ENCODE measurements at places on chromosomes 5 and 9. TPM values are rescaled to one million over a fixed set of nuclear protein-coding genes. Genes with fewer than 3 reads are reported as not detected.

DNA sequence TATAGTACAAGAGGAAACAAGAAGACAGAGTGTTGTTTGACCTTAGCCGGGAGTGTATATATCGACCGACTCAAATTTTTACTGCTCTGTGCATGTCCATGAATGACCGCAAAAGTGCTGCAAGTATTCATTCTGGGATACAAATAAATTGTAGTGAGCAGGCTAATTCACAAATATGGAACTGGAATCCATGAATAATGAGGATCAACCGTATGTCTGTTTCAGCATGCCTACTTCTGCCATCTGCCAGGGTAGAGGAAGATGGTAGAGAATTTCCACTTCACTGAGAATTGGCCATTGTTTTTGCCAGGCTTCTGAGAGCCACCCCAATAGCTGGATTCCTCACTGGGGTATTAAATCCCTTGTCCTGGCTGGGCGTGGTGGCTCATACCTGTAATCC lies 8.5 kb upstream of the RALGPS1 start:
- H3K36me3 ChIP-seq: peaks cover 2% of the 10 kb centered on the region
- no peak overlapping the region for H3K4me3 ChIP-seq
- H3K27ac ChIP-seq: no peak overlapping the region
- H3K27me3 ChIP-seq: peaks cover 36% of the 10 kb centered on the region

DNA sequence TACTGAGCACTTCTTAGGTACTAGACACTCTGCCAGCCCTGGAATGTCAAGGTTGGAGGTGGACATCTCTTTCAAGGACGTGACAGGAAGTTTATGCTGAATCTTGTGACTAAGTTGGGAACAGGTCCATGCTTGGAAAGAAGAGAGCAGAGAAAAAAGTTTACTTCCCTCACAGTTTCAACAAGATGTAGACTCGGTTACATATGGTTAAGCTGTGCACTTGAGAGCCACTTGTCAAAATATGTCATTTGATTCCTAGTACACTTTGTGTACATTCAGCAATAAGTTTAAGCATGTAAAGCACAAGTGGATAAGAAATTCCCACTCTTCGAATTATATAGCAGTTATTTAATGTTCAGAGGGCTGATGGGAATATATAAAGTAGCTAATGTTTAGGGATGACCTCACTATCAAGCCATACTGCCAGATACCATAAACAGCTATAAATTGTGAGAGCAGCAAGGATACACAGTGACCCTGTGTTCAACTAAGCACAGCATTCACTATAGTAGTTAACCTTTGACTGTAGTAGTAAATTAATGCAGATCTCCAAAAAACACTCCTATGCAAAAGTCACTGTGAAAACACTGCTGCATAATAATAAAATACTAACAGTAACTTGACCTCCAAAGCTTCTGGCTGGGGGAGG lies 1944.6 kb upstream of the WWC1 start:
- DNase-seq: no peak
- no peak overlapping the region for H3K27ac ChIP-seq
- no peaks in the 10 kb centered on the region for H3K36me3 ChIP-seq
- H3K27me3 ChIP-seq: no peaks in the 10 kb centered on the region

GRCh38 chr9:78671785-78672184 lies 374.9 kb downstream of the PSAT1 start:
- no peak overlapping the region for H3K4me3 ChIP-seq
- no peaks in the 10 kb centered on the region for H3K36me3 ChIP-seq
- H3K27me3 ChIP-seq: peaks cover 16% of the 10 kb centered on the region
- H3K27ac ChIP-seq: no peak overlapping the region
- DNase-seq: no peak

- no peak for DNase-seq
- H3K4me1 ChIP-seq: no peaks in the 10 kb centered on the region
- H3K4me3 ChIP-seq: no peak overlapping the region
- H3K27ac ChIP-seq: no peak overlapping the region
- H3K27me3 ChIP-seq: peaks cover 24% of the 10 kb centered on the region
- H3K36me3 ChIP-seq: no peaks in the 10 kb centered on the region
These were observed 38.6 kb upstream of the KCNMB1 start for GRCh38 chr5:170427672-170428236.

DNA sequence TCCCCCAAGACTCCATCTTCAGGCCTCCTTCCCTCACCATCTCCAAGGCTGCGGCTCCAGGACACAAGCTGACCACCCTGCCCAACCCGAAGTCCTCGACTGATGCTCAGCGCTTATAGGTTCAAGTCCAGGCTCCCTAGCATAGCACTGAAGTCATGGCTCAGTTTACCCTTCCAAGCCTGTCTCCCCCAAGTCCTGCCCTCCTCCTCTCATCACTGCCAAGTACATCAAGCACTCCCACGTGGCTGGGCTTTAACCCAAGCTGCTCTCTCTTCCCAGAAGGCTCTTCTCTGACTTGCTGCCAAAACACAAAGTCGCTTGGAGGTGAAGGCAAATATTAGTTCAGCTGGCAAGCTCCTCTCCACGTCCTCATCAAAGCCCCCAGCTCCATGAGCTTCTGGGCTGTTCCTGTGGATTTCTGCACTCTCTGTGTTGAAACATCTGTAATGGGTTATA lies 22.1 kb upstream of the MARCHF6 start:
- peak overlapping the region; percentile 75 for H3K27ac ChIP-seq
- peaks cover 54% of the 10 kb centered on the region for H3K27me3 ChIP-seq
- H3K4me3 ChIP-seq: no peak overlapping the region
- no peak for DNase-seq
- H3K36me3 ChIP-seq: no peaks in the 10 kb centered on the region

- no peak overlapping the region for H3K27ac ChIP-seq
- H3K4me3 ChIP-seq: no peak overlapping the region
- DNase-seq: no peak
- no peaks in the 10 kb centered on the region for H3K36me3 ChIP-seq
- H3K27me3 ChIP-seq: peaks cover 22% of the 10 kb centered on the region
These were observed 17.4 kb upstream of the HMGCR start for GRCh38 chr5:75319638-75320037.

GRCh38 chr9:20832775-20833174 lies 148.7 kb downstream of the FOCAD start:
- no peaks in the 10 kb centered on the region for H3K27me3 ChIP-seq
- H3K36me3 ChIP-seq: peaks cover 2% of the 10 kb centered on the region
- no peak overlapping the region for H3K27ac ChIP-seq
- no peak for DNase-seq
- H3K4me1 ChIP-seq: no peaks in the 10 kb centered on the region
- no peak overlapping the region for H3K4me3 ChIP-seq

DNA sequence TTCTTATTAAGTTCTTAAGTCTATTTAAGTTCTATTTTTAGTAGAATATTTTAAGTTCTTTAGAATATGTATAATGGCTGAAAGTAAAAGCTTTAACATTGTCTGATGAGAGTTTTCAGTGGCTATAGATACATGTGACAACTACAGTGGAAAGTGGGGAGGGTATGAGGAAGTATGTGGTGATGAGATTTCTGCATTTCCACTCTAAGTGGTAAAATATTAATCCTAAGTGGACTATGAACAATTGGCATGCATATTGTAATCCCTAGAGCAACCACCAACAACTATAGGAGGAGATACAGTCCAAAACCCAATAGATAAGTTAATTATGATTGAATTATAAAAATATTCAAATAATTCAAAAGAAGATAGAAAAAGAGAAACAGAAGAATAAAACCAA lies 183.6 kb downstream of the GADD45G start:
- H3K4me1 ChIP-seq: no peaks in the 10 kb centered on the region
- H3K27ac ChIP-seq: no peak overlapping the region
- H3K36me3 ChIP-seq: no peaks in the 10 kb centered on the region

DNA sequence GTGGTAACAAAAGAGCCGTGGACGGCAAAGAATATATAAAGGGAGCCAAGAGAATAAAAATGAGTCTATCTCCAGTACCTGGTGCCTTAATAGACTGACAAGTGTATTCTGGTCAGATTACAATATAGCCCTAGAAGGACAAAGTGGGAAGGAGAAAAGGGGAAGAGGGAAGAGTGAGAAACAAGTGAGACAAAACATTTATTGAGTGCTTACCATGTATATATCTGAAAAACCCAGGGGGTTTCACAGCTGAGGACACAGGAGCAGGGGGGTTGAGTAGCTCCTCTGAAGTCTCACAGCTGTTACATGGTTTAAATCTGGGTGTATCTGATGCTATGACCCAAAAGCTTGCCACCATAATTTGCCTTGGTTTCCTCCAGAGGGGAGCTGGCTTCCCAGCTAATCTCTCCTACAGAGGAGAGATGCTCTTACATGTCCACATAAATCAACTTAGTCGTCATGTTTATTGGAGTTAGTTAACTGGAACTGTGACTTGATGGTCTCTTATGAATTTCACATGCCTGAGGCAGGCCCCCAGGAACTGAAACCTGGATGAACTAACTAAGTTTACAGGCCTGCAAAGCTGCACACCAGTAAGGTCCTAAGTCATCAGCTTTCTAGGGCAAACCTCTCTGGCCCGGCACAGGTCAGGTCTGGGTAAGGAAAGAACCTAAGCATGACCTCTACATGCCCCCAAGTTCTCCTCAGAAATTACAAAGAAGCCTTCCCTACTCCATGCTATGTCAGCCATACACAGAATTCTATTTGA lies 15.5 kb downstream of the SIL1 start:
- no peak overlapping the region for H3K4me3 ChIP-seq
- no peak for DNase-seq
- H3K4me1 ChIP-seq: peaks cover 49% of the 10 kb centered on the region
- no peaks in the 10 kb centered on the region for H3K27me3 ChIP-seq
- peak overlapping the region; percentile 1 for H3K27ac ChIP-seq
- H3K36me3 ChIP-seq: no peaks in the 10 kb centered on the region

- H3K27me3 ChIP-seq: peaks cover 82% of the 10 kb centered on the region
- H3K4me3 ChIP-seq: peak overlapping the region; percentile 66
- H3K36me3 ChIP-seq: no peaks in the 10 kb centered on the region
- H3K4me1 ChIP-seq: peaks cover 41% of the 10 kb centered on the region
- H3K27ac ChIP-seq: no peak overlapping the region
These were observed 32.1 kb downstream of the FAM163B start for GRCh38 chr9:133576875-133577736.

DNA sequence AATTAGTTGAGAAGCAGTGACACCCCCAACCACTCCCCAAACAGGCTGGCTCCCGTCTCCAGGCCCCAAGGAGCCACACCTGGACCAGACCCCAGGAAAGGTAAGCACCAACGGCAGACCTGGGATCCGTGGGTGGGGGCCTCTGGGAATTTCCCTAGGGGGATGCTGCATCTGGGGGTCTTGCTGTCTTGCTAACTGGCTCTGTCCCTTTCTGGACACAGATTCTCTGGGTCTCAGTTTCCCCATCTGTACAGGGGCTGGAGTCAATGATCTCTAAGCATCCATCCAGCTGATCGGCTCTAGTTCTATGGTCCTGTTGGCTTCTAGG lies 27.9 kb upstream of the IL17B start:
- no peaks in the 10 kb centered on the region for H3K4me1 ChIP-seq
- no peak overlapping the region for H3K27ac ChIP-seq
- H3K27me3 ChIP-seq: peaks cover 5% of the 10 kb centered on the region
- H3K4me3 ChIP-seq: no peak overlapping the region

DNA sequence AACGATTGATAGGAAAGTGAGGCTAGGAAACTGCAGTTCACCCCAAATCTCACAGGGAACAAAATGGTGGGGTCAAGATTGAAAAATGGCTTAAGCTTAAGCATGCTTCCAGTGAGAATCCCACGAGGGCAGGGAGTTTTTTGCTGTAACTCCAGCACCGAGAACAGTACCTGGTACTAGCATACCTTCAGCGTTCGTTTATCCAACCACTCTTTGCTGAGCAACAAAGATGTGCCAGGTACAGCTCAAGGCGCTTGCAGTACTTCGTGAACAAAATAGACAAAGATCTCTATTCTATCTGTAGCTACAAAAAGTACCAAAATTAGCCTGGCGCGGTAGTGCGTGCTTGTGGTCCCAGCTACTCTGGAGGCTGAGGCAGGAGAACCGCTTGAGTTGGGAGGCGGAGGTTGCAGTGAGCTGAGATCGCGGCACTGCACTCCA lies 778 bp upstream of the PPP6C start:
- H3K27me3 ChIP-seq: no peaks in the 10 kb centered on the region
- no peaks in the 10 kb centered on the region for H3K36me3 ChIP-seq
- peak overlapping the region; percentile 98 for H3K4me3 ChIP-seq
- no peak for DNase-seq
- H3K27ac ChIP-seq: peak overlapping the region; percentile 78

GTF3C4 gene
- polyA plus RNA-seq: 4.6 TPM

UBE2B gene
- polyA plus RNA-seq: 96.5 TPM

KCNV2 gene
- polyA plus RNA-seq: 0.14 TPM

SH2D3C gene
- polyA plus RNA-seq: 87.0 TPM

MRPL41 gene
- 13.7 TPM for polyA plus RNA-seq

PKN3 gene
- polyA plus RNA-seq: 0.43 TPM

FRMD3 gene
- polyA plus RNA-seq: 1.6 TPM
